CD4-positive, alpha-beta T cell treated with Interleukin-4 for 1 hour (primary cell): ENCODE measurements at places on chromosomes 1 and 21.
A peak's percentile ranks its signal among the peaks of the same experiment; 100 is the strongest.

GRCh38 chr1:158830904-158831507 is at the start of gene MNDA:
TSS of gene MNDA (plus strand) at chr1:158831351. CDS start at chr1:158842154, 10,803 bp downstream.
- DNase-seq: no peak

DNA sequence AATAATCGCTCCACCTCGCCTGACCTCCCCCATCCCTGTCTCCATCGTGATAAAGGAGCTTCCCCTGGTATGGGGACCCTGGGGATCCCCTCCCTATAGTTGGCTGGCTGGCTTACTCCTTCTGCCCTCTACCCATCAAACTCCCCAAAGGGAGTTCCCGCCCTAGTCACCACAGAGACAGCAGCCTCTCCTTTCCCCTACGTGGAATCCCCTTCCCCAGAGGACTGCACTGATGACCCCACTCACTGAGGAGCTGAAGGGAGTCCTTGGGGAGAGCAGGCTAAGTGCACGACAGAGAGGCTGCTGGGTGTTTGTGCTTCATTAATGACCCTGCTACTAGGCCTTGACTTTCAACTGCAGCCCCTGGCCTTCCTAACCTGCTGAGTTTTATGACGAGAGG is 1.9 kb downstream of the CADM3 start:
- no peak for DNase-seq

- DNase-seq: no peak
These were observed 8.1 kb downstream of the ARV1 start for GRCh38 chr1:230986976-230987375.

- no peak for DNase-seq
These were observed 76.8 kb downstream of the PLXNA2 start for GRCh38 chr1:208167261-208167869.

DNA sequence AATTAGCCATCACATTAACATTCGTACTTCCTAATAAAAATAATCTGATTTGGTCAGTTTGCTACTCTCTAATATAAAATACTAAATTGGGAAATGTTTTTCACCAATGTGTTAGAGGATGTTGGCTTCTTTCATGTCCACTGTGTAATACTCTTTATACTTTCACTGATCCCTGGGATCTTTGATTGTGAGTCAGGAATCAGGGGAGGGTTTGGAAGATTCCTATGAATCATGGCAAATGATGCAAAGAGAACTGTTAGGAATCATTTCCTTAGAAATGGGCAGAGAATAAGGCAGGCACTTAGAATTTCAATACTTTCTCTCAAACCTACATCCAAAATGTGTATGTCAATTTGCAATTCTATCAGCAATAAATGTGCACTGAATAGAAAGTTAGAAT is 31.0 kb downstream of the KRTAP24-1 start:
- DNase-seq: no peak

- DNase-seq: no peak
These were observed 286.9 kb downstream of the DISC1 start for GRCh38 chr1:231913493-231913892.

DNA sequence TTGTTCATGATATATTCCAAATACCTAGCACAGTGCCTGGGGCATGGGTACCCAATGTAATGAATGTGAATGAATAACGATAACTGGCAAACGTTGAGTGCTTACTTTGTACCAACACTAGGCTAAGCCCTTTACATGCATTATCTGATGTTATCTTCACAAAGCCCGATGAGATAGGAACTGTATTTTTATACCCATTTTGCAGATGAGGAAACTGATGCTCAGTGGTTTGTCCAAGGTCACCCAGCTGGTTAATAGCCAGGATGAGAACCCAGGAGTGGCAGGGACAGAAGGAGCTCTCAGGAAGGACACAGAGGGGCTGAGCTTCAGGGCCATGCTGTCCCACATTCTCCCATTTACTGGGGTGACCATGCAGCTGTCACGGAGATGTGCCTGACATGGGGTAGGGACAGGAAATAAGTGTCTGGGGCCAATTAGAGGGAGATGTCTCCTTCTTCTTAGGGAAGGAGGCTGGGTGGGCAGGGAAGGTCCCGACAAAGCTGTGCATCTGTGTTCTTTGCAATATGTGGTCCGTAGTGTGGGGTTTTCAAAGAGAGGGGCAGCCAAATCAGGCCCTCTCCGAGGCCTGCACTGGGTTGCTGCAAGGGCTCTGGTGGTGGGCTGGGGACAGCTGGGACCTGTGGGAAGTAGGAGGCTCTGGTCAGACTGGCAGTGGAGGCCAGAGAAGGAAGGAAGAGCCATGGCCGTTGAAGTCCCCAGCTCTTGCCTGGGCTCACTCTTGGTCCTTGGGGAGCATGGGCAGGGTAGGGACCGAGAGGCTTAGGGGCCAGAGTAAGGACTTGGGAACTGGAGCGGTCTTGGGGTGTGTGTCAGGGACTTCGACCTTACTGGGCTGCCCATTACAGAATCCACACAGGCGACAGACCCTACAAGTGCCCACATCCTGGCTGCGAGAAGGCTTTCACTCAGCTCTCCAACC is 26.6 kb downstream of the A3GALT2 start:
- DNase-seq: no peak

GRCh38 chr1:28845786-28846543 is 34.0 kb downstream of the OPRD1 start:
- no peak for DNase-seq

- no peak for DNase-seq
These were observed 14.3 kb upstream of the SKI start for GRCh38 chr1:2213576-2214505.

DNA sequence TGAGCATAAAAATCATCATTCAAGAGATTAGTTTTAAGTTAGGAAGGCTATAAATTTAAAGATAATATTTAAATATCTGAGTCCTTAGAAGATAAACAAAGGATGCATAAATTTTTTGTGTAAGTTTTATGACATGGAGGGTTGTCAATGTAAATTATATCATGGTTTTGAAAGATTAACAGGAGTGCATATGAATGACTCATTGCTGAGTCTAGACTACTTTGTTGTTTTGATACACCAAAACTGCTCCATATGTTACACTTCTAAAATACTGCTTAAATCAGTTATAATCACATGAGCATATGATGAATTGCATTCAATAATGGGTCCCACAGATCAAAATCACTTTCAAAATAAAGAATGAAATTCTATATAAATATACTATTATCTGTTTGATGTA is 312.5 kb downstream of the KCNT2 start:
- no peak for DNase-seq

DNA sequence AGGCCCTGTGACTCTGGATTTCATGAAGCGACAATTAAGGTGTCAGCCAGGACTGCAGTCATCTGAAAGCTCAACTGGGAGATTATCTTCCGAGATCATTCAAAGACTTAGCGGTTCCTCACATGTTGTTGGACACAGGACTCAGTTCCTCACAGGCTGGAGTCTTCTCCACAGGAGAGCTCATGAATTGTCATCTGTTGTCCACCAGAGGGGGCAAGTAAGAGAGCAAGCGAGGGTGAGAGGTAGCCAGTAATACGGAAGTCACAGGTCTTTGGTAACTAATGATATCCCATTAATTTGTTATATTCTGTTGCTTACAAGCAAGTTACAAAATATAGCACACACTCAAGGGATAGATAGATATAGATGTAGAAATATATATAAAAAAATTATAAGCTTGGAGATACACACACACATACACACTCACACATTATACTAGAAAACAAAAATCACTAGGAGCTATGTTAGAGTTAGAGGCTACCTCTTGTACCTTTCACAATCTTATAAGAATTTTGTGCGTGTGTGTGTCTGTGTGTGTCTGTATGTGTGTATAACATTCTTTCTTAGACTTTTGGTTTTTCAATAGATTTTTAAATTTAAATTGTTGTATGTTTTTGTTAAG is 1695.3 kb downstream of the BRINP3 start:
- DNase-seq: no peak

- no peak for DNase-seq
These were observed 24.8 kb downstream of the JAK1 start for GRCh38 chr1:64941461-64942117.

DNA sequence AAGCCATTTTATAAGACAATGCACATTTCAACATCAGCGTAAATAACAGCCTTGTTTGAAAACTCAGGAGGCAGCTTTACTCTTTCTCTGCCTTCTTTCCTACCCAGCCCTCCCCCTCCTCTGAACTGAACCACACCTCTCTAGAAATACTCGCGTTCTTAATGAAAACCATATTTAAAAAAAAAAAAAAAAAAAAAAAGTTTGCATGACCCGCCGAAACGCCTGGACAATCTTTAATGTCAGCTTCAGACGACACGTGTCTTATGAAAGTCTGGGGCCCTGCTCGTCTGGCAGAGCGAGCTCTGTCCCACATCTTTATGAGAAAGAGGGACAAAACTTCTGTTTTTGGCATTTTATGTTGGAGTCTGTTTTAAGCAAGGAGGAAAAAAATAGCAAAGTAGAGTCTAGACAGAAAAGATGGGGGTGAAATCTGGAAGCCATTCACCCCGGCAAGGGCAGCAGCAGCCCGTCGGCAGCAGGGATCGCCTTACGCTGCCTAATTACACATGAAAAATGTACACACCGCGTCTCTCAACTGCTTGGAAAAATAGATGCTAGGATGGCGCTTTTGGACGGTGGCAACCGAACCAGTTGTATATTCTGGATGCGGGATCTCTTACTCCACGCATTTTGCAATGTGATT is 130.4 kb upstream of the ETS2 start:
- no peak for DNase-seq

DNA sequence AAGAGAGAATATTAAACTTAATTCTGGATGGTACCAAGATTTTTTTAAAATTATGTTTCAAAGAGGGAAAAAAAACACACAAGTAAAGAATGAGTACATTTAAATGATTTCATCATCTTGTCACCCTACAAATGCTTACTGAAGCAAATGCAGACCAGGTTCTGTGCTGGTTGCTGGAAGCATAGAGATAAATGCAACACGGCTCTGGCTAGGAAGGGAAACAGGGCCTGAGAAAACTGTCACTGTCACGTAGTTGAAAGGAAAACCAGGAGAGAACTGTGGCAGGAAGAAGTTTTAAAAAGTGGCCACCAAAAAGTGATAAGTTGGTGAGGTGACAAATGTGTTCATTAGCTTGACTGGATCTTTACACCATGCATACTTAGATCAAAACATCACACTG is 336.9 kb upstream of the NFIA start:
- DNase-seq: no peak

- no peak for DNase-seq
These were observed 38.2 kb upstream of the USH2A start for GRCh38 chr1:216461466-216461865.

DNA sequence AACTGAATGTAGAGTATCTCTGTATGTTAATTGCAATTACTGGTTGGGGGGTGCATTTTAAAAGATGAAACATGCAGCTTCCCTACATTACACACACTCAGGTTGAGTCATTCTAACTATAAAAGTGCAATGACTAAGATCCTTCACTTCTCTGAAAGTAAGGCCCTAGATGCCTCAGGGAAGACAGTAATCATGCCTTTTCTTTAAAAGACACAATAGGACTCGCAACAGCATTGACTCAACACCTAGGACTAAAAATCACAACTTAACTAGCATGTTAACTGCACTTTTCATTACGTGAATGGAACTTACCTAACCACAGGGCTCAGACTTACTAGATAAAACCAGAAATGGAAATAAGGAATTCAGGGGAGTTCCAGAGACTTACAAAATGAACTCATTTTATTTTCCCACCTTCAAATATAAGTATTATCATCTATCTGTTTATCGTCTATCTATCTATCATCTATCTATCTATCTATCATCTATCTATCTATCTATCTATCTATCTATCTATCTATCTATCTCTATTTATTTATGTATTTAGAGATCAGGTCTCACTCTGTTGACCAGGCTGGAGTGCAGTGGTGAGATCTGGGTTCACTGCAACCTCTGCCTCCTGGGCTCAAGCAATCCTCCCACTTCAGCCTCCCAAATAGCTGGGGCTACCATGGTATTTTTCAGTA is 47.8 kb downstream of the CHML start:
- no peak for DNase-seq

GRCh38 chr1:202861420-202862132 is 27.4 kb downstream of the RABIF start:
- DNase-seq: peak; percentile 68

- DNase-seq: no peak
These were observed 40.6 kb downstream of the LHX4 start for GRCh38 chr1:180270530-180271271.

DNA sequence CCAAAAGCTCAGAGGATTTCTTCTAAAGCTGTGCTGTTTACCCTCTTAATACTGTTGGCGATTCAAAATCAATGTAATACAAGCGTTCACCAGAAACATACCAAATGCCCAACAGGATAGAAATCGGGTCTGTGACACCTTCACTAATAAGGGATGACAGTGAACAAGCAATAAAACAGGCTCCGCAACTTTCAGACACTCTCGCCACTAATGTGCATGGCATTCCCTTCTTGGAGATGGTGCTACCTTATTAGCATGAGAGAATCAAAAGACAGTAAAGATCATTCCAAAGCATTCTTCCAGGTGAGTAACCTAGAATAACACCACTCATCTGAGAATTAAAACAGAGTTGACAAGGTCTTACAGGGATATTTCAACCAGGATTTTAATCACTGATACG is 367.1 kb downstream of the TTLL7 start:
- no peak for DNase-seq

GRCh38 chr1:246351721-246352120 is 155.4 kb downstream of the SMYD3 start:
- DNase-seq: no peak

GRCh38 chr1:111471012-111471411 is 2.8 kb upstream of the C1orf162 start:
- DNase-seq: peak; percentile 87

GRCh38 chr1:21067551-21068227 is 109.0 kb downstream of the EIF4G3 start:
- no peak for DNase-seq

DNA sequence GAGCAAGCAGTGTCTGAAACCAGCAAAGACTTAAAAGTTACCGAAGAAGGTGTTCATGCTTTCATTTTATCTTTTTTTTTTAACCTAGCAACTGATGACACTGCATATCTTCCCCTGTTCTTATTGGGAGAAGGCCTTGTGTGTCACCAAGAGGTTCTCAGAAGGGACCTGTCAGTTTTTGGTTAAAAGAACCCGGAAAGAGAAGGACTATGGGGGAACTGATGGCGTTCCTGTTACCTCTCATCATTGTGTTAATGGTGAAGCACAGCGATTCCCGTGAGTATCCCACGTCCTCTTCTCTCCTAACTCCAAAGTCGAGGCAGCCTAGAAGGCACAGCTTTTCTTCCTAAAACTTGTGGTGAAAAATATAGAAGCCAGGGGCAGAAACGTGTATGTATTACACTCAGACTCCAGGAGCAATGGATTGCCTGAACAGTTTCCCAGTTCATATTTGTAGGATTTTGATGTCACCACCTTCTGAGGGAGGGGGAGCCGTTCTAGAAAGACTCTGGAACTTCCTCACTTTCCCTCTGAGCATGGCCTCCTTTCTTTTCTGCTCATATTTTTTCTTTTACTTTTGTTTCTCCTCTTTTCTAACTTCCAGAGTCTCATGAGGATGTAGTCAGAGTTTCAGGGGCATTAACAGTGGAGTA is at the start of gene MR1:
Gene MR1, plus strand, starts transcription at position 185 of the 653 bp plus-strand sequence. Its CDS starts 25 bp downstream, at position 210.
- peak; percentile 64 for DNase-seq

DNA sequence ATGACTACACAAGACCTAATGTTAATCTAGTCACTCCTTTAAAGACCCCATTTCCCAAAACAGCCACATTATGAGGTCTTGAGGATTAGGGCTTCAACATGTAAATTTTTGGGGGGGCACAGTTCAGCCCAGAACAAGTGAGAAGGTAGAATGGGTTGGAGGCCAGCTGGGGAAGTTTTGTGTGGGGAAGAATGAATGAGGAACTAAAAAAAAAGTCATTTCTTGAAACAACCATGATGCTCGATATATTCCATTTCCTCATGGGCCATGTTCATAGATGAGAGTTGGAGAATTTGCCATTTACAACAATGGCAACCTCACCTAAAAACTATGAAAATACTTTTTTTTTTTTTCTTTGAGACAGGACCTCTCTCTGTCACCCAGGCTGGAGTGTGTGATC is 14.5 kb downstream of the NLRP3 start:
- no peak for DNase-seq
